Lung microvascular endothelial cell (primary cell): ENCODE measurements at places on chromosomes 12 and 14.

DNA sequence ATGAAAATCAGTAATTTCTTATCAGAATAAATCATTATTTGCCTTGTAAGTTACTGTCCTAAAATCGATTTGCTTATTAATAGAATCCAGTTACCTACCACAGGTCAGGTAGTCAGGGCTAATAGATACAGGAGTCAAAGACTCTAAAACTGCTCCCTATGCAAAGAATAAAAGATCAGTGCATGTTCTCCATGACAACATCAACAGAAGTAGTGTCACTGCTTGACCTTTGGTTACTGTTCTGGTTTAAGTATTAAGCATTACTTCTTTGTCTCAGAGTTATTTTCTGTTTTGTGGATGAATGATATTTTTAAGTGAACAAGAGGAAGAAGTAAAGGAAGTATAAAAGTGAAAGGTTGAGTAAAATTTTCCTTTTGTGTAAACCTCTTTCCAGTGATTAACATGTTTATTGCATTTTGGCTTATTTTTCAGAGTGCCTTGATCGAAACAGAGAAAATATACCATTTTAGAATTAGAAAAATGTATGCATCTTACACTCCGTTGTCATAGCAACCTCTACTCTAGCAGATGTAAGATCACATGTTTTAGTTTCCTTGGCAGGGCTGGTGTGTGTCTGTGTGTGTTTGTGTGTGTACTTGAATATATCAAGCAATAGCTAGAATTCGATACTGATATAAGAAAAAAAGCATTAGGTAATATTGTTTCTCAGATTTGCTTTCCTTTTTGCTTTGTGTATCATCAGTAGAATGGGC, 44.7 kb downstream of the ABCD2 start:
- no peak for DNase-seq

DNA sequence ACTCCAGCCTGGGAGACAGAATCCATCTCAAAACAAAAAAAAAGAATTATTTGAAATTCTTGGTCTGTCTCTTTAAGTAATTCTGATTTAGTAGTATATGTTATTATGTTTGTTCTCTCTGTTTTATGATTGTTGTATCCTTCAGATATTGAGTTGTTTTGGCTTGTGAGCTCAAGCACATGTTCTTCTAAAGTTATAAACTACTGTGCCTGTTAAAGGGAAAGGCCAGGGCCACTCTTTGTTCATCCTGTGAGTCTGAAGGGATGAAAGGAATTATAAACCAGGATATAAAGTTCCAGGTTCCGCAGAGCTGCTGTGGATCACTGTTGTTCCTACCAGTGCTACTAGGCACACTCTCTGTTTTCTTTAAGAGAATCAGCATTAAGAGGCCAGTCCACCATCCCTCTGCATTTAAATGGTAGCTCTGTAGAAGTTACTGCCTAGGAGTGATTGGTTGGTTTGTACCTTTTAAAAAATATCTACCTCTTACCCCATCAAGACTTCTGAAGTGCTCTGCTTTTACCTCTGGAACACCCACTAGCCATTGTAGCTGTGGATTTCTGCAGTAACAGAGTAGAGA, 14.1 kb downstream of the TMTC3 start:
- DNase-seq, result no peak

DNA sequence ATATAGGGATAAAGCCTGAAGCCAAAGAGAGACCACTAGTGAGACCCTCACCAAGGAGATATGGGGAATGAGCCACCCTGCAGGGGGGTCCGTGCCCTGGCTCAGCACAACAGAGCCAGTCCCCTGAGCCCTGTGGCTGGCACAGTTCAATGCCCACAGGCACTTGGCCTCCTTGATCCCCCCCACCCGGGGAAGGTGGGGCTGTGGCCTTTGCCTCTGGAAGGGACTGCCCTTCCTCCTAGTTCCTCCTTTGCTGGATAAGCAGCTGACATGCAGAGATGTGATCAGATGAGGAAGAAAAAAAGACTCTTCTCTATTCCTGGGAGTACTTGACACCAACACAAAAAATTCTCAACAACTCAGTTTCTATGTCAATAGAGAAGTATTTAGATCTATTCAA, 19.9 kb downstream of the TTC7B start:
- DNase-seq, result no peak

GRCh38 chr12:132171293-132171967, 27.2 kb downstream of the NOC4L start:
- DNase-seq, result no peak

GRCh38 chr14:44283836-44284235, 223.2 kb downstream of the FSCB start:
- DNase-seq, result no peak

DNA sequence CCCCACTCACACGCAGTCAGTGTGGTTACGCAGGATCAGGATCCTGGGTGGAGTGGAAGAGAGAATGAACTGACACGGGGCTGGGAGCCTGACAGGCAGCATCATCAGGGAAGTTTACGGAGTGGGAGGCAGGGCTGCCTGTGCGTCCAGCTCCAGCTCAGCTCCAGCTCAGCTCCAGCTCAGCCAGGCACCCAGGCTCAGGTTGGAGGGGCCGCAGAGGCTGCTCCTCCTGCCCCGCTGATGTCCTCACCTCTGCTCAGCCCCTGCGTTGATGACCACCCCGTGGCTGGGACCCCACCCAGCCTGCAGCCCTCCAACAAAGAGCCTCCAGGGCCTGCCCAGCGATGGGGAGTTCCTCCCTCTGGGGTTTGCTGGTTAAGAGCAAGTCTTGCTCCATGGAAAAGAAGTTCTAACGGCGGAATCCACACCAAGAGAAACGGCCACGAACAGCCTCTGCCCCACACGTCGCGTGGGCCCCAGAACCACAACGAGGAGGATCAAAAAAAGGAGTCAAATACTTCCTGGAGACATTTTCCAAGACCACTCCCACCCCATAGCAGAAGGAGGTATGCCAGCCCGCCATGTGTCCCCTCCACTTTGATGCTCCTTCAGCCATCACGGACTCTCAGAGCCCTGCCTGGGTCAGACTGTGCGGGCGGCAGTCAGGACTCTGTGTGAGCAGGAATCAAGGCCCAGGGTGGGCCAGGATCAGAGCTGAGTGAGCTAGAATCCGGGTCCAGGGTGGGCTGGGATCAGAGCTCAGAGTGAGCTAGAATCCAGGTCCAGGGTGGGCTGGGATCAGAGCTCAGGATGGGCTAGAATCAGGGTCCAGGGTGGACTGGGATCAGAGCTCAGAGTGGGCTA, 17.7 kb upstream of the C14orf180 start:
- no peak for DNase-seq

DNA sequence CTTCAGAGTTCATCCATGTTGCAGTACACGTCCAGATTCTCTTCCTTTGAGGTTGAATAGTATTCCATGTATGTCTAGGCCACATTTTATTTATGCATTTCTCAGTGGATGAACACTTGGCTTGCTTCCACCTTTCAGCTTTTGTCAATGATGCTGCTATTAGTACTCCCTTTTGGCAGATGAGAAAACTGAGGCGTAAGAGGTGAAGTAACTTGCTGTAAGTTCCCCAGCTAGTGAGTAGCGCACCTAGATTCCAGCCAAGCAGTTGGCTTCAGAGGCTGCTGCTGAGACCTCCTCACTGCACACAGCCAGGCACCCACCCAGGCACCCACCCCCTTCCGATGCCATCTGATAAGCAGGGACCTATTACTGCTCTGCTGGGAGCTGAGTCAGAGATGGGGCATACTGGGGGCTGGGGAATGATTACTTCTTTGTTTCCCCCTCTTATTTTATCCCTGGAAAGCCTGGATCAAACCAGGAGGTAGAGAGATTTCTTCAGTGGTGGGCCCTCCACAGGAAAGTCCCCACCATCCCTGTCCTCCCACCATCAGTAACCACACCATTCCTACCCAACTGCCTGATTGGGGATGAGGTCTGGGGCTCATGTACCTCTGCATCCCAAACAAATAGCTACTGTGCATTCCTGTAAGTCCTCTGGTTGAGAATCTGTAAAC, 234.6 kb downstream of the PCNX1 start:
- peak; percentile 37 for DNase-seq

DNA sequence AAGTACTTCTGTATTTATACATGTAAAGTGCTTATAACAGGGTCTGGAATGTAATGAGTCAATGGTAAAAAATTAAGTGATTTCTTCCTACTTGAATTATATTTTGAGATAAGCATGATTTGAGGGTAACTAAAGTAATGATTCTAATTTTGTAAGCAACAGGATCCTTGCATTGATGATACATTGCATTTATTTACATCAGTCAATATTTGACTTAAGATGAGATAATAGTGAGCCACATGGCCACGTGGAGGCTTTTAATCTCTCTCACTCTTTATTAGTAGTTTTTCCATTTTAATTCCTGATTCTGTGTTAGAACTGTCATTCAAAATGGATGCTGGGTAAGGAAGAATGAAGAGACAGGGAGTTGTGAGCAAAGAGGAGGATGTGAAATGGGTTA, 298.1 kb upstream of the PRICKLE1 start:
- DNase-seq, result no peak

DNA sequence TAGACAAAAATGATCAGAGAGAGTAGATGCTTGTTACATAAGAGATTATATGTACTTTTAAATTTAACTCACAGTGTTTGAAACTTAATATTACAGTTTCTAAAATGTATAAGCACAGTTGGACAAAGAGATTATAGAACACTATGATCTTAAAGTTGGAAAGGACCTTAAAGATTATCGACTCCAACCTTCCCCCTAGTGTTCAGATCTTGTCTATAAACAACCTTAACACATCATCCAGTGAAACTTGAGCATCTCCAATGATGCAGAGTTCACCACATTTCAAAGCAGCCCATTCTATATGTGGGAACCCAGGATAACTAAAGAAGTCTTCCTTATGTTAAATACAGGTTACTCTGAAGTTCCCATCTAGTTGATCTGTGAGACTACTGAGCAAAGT, 480.8 kb downstream of the RMST start:
- no peak for DNase-seq

DNA sequence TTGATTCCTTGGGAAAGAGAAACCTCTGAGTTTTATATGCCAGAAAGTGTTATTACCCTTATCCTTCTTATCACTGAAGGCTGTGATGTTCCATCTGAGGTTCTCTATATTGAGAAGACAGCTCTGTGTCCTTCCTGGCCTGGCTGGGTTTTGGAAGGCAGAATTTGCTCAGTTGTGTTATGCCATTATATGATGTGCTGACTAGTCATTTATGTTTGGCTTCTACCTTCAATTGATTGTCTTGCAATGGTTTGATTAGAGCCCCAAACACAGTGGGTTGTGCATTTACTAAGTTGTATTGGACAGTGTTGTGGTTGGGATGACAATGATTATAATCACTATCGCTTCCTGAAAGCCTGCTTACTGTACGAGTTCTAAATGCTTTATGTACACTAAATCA, 265.7 kb downstream of the SNAPC1 start:
- DNase-seq, result no peak

DNA sequence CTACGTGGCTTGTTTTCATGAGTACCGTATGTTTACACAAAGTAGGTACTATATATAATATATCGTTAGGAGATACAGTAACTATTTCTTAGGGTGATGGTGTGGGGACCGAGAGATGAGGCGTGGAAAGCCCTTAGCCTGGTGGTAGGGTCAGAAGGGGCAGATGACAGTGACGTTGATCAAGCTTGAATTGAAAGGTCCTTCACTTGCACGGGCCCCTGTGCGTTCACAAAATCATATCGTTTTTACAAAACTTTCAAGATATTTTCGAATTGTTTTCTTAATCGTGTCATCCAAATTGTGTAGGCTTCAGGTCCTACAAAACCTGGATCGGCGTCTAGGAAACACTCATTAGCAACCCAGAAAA, 881 bp upstream of the SOS2 start:
- no peak for DNase-seq

GRCh38 chr12:130953771-130954543, at the start of gene ADGRD1:
TSS of gene ADGRD1 (plus strand) at chr12:130953907. CDS start at chr12:130954466, 559 bp downstream.
- DNase-seq, result no peak

DNA sequence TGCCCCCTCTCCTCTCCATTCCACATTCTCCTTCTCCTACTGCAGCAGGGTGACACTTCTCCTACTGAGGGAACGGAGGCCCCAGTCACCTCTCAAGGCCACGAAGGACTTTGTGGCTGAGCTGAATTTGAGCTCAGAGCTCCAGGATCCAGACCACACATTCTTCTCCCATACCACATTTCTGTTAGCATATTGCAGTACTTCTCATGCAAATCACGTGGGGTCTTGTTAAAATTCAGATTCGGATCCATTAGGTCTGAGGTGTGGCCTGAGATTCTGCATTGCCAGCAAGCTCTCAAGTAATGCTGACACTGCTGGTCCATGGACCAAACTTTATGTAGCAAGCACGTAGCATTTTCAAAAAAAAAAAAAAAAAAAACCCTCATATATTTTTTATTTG, 9.6 kb upstream of the IFI27L2 start:
- DNase-seq, result no peak
